ENCODE measurements at places on chromosomes 2 and 18.

GRCh38 chr2:100002059-100002458 lies 140.3 kb downstream of the AFF3 start:
- DNase-seq, result no peak

DNA sequence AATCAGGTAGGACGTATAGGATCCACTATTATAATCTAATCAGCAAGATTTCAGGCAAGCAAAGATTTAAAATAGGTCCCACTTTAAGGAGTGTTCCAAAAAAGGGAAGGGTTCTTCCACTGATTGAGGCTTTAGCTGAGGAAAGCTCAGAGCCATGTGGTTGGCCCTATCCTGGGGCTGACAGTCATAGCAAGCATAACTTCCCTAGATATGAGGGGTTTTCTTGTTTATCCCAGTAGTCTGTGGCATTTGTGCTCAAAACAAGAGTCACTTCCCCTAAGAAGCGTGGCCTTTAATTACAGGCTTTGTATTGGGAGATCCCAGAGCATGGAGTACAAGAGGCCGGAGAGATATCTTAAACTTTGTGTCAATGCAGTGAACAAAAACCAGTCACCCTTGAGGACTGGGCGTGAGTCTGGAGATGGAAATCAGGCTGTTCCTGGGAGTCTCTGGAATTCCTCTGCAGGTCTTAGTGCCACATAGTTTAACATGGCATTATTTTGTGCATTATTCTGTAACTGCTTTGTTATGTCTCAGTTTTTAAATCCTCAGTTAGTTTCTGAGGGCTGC lies 136.9 kb upstream of the FBXO11 start:
- DNase-seq, result no peak

GRCh38 chr2:64177315-64177714 lies 33.1 kb upstream of the PELI1 start:
- DNase-seq, result peak; percentile 87

- DNase-seq, result no peak
Observed at GRCh38 chr2:40218679-40219078, 233.2 kb downstream of the SLC8A1 start.

GRCh38 chr2:230903231-230904150 lies 21.6 kb downstream of the GPR55 start:
- no peak for DNase-seq

- no peak for DNase-seq
Observed at GRCh38 chr2:26290001-26290400, 45.3 kb downstream of the HADHB start.

DNA sequence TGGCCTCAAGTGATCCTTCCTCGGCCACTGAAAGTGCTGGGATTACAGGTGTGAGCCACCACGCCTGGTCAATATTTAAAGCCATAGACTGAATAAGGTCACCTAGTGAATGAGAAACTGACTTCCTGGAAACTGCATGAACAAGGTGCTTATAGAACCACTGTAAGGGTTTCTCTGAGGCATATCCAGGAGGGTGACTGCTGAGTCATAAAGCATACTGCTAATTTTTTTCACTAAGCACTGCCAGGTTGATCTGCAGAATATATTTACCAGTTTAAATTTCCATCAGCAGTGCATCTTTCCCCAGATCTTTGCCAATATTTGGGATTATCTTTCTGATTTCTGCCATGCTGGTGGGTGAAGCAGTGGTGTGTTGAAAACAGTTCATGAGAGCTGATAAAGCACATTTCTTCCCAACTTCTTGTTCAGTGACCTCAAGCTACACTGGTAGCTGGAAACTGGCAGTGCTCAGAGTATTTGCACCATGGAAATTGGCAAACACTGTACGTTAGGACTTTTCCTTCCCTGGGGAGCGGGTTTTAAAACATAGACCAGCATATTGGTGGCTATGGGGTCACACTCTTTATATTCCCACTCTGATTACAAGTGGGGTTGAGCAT lies 4.2 kb upstream of the CLIP4 start:
- no peak for DNase-seq

DNA sequence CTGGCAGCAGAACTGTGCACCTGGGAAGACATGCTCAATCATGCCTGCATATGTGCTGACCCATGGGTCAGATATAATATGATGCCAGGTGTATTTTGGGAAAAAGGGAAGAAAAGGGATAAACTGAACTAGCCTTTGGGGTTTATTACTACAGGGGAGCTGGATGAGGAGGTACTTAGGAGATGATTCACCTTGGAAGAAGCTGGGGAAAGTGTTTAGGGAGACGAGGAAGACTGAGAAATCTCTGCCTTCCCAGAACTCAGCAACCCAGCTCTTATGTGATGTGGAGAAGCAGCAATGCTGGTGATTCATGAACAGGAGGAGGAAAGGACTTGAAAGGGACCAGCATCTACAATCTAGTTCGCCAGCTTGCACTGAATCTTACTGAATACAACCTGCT lies 110.2 kb downstream of the BARD1 start:
- DNase-seq, result no peak

- DNase-seq, result no peak
Observed at GRCh38 chr2:238170386-238171071, 11.8 kb downstream of the ERFE start.

GRCh38 chr2:240995041-240996021 lies 3.1 kb upstream of the SNED1 start:
- DNase-seq, result no peak
